ENCODE measurements at places on chromosomes 7 and 10.

- DNase-seq, result no peak
Observed at GRCh38 chr7:118158766-118159165, 25.2 kb upstream of the LSM8 start.

DNA sequence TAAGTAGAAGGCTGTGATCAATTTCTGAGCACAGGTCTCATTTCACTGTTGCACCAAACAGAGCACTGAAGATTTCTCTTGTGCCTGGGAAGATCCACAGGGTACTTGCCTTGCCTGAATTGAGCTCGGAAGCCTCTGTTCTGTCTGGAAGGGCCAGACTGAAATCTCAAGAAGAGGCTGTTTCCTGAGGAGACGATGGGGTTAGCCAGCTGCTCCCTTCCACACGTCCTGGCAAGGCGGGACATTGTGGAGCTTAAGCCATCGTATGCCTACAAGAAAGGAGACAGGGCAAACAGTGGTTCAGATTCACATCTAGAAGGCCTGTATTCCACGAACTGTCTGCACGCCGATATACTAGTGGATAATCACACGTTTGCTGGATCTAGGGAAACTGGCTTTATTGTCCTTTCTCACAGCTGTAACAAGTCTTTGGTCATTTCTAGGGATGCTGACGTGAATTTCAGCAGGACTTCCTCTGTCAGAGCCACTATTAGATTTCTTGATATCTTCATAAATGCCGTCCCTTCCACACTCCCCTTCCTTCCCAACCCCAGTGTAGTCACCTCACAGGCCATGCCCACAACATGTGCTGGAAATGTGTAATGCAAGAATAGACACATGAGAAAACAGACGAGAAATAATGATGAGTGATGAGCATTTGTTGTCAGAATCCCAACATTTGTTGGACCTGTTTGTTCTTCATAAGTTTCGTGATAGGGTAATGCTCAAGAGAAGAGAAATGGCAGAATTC lies 137.2 kb upstream of the RSU1 start:
- DNase-seq, result no peak

GRCh38 chr10:23367896-23368595 lies 23.4 kb upstream of the C10orf67 start:
- no peak for DNase-seq

- DNase-seq, result no peak
Observed at GRCh38 chr10:22317771-22318565, 1.8 kb downstream of the COMMD3 start.

DNA sequence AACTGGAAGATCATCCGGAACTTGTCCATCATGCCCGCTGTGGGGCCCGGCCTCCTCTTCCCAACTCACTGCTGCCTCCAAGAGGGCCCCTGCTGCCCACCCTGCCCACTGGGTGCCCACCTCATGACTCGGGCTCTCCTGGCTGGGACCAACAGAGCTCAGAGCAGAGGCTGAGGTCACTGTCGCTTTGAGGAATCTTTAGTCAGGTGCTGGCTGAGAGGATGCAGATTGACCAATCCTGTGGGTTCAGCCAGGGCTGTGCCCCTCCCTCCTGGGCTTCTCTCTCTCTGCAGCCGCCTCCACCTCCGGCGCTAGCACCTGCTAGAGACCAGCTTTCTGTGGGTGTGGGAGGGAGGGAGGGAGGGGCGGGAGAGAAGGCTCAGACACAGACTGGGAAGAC lies at the start of gene CALHM1:
CALHM1 (minus strand) TSS at position 181 of the 400 bp plus-strand sequence; CDS start at position 32, 149 bp downstream.
- no peak for DNase-seq

DNA sequence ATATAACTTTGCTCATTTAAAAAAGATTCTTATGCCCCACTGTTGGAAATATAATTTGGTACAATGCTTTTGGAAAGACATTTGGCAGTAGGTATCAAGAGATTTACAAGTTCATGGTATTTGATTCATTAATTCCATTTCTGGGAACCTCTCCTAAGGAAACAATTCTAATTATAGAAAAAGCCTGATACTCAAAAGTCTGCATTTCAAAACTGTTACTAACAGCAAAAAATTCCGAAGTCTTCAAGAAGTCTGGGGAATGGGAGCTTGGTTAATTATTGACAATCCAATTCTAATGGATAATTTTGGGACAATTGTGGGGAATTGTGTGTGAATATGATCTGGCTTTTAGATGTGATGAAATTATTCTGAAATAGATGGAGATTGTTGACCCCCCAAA lies 59.6 kb downstream of the HDAC9 start:
- DNase-seq, result no peak

- no peak for DNase-seq
Observed at GRCh38 chr7:45146531-45147379, 10.8 kb upstream of the RAMP3 start.

GRCh38 chr7:122652876-122653275 lies 46.0 kb downstream of the RNF133 start:
- no peak for DNase-seq

- DNase-seq, result no peak
Observed at GRCh38 chr10:133166504-133166827, 6.4 kb downstream of the KNDC1 start.

DNA sequence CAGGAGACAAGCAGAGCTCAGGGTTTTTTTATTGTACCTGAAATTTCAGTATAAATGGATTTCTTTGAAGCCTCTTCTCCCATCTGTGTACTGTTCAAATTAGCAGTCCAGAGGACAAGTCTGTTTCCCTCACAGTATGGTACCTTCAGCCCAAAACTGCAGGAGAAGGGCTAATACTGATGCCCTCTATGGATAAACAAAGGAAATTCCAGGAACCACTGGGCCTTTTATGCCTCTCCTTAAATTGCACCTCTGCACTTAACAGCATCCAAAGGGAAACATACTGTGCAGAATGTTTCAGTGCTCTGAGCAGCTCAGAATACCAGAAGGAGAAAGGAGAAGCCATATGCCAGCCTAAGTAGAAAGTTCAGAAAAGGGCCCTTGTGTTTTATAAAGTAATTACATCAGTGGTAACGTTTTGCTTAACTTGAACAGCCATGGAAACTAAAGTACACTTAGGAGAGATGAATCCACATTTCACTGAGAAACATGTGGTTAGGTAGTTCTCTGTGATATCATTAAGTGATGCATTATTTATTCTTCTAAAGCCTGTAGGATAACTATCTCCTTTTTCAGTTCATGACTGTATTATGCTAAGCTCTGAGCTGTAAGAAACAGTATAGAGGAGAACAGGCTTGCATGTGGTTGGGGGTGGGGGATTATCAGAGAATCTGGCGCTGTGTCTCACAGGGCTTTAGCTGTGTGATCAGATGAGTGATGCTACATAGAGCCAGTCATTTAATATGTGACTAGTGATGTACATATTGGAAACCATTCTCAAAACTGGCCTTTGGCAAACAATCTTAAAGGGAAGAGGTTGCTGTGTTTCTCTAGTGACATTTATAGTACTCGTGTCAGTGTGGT lies 111.3 kb downstream of the POU6F2 start:
- DNase-seq, result no peak

- DNase-seq, result no peak
Observed at GRCh38 chr10:4201866-4202825, 417.1 kb upstream of the KLF6 start.

DNA sequence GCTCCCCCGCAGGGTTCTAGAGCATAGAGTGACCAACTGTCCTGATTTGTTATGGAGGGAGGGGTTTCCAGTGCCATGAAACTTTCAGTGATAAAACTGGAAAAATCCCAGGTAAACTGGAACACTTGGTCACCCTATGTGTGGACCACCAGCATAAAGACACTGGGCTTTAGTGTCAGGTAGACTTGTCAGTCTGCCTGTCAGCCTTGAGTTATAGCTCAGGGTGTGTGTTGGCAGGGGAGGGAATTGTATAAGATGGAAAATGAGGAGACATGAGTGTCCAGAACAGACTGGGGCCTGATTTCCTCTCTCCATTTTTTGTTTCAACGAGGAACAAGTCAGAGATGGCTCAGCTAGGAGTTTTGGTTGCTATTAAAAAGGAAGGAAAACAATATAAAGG lies 10.2 kb upstream of the EFCAB10 start:
- no peak for DNase-seq

- no peak for DNase-seq
Observed at GRCh38 chr10:43595739-43596298, 10.4 kb upstream of the ZNF485 start.

- DNase-seq, result no peak
Observed at GRCh38 chr10:33039181-33039580, 81.2 kb upstream of the ITGB1 start.

DNA sequence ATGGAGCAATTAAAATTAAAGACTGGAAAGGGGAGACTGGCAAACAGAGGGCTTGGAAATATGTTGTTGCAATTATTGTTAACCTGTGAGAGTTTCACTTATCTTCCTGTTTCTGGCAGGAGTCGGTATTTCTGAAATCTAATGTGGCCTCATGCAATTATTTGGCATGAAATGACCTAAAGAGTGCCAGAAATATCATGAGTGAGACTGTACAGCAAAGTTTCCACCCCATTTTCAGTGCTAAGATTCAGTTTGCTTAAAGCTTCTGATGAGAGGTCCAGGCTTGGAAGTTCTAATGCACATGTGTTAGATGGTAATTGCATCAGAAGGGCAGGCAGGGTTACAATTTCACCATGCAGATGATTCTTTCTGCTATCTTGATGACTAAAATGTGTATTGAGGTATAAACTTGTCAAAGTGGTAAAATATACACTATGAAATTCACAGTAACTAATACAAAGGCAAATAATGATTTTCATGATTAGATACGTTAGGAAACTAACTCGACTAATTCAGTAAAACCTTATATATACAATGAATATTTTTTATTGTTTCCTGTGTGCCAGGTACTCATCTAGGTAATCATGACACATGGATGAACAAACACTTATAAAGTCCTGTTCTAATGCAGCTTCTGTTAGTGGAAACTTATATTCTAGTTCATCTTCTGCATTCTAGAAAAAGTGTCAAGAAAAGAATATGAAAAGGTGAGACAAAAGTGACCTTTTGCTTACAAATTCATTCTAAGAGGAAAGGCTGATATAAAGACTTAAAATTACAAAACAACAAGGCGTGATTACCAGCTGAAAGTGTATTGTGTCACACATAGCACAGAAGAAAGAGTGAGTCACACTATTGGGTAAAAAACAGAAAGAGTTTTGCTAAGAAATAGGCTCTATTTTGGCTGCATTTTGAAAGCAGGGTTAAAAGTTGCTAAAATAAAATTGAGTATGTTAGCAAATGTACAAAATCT lies 533.4 kb upstream of the SEMA3D start:
- DNase-seq, result no peak

- no peak for DNase-seq
Observed at GRCh38 chr7:130493275-130493873, 1.5 kb downstream of the MEST start.

DNA sequence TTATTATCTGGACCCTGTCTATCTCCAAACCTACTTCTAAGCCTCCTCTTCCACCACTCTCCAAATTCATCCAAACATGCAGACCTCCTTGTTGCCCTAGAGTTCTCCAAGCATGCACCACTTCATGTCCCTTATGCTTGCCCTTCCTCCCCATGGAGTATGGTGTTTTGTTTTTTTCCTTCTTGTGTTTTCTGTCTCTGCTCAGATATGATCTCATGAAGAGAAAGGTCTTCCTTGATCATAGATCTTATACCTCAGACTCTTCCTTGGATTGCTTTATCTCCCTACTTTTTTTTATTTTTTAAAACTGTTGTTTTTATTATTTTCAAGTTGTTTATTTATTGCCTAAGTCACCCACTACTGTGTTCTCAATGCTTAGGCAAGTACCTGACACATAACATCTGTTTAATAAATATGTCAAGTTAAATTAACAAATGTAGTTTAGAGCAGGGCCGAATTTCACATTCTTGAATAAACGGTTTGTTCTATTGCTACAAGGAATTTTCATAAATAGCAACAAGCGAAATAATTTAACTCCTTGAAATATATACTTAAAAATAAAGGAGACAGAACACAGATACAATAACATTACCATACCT lies 84.5 kb downstream of the HGF start:
- DNase-seq, result no peak

DNA sequence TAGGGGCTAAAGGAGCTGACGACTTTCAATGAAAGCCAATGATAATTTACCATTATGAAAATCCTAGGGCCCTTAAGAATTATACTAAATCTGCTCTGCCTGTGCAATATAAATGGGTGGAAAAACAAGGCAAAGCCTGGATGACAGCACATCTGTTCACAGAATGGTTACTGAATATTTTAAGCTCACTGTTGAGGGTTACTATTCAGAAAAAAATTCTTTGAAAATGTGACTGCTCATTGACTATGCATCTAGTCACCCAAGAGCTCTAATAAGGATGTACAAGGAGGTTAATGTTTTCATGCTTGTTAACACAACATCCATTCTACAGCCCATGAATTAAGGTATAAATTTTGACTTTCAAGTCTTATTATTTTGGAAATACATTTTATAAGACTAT lies 8.9 kb downstream of the DKK1 start:
- DNase-seq, result no peak

DNA sequence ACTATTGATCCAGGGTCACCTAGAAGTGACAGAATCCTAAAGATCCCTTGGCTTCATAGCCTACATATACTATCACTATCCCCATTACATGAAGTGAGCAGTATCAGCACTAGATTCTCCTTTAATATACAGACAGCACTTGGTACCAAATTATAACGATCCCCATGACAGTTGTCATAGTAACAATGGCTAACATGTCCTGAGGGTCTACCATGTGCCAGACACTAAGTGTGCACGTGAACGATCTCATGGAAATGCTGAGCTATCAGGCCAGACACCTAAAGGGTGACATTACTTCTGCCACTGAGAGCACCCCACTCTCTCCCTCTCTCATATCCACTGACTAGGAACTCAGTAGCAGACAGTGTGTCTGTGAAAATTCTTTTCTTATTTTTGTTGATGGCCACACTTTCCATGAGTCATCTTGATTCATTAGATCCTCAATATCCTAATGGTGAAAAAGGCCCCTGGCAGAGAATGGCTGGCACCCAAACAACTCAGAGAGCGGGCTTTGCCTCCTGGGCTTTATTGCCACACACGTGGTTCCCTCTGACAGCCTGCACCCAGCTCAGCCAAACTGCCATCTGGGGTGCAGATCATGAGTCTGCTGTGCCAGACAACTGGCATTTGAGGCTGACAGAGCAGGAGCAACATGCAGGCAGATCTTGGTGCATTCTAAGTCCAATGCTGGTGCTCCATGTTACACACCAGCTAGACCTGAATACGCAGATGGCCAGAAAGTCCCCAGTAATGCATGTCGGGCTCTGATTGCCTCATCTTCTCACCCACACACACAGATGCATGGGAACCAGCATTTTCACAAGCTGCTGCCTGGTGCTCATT lies 176.3 kb downstream of the DGKI start:
- DNase-seq, result no peak

All from adrenal gland (tissue), 19 donors.